RPMI8226 (cell line): ENCODE measurements at places on chromosomes 3 and 15.
A peak's percentile ranks its signal among the peaks of the same experiment; 100 is the strongest.

GRCh38 chr15:32135335-32135734 lies 105.0 kb downstream of the CHRNA7 start:
- no peak for DNase-seq

GRCh38 chr15:56798639-56799038 lies 65.3 kb upstream of the ZNF280D start:
- DNase-seq = no peak

GRCh38 chr3:133895208-133896001 lies at the start of gene RAB6B:
Gene RAB6B, minus strand, starts transcription at chr3:133895882. Its CDS starts 416 bp downstream, at chr3:133895466.
- peak; percentile 24 for DNase-seq

DNA sequence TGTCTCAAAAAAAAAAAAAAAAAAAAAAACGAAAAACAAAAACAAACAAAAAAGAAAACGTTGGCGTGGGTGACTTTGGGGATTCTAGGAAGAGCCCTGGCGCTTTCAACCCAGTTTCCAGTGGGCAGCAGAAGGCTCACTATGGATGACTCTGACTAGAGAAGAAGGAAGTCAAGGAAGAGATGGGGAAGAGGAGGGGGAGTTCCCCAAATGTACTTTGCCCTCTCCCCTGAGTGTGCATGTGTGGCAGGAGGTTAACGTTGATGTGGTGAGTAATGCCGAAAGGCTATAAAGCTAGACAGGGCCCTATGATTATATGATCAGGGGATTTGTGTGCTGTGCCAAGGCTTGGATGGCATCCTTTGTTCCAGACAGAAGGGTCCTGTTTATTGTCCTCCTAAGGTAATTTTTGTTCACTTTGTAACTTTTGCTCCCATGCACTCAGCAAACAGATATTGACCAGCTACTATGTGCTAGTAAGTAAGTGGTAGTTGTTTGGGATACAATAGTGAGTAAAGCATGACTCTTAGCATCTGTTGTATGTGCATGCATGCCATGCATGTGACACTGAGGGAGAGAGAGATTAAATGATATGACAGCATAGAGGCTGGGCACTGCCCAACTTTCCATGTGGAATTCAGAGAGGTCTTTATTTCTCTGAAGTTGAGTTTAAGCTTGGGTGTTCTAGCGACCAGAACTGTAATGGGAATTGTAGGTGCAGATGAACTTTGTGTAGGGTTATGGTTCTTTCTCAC lies 750 bp upstream of the HHLA2 start:
- DNase-seq = no peak

GRCh38 chr15:77819851-77820728 lies 187.4 kb upstream of the LINGO1 start:
- peak; percentile 67 for DNase-seq

- DNase-seq = no peak
These were observed 637.9 kb downstream of the PLOD2 start for GRCh38 chr3:145522893-145523651.

GRCh38 chr3:57729334-57730045 lies 26.6 kb upstream of the SLMAP start:
- no peak for DNase-seq

- DNase-seq = no peak
These were observed 19.7 kb downstream of the SSR3 start for GRCh38 chr3:156535162-156535627.

DNA sequence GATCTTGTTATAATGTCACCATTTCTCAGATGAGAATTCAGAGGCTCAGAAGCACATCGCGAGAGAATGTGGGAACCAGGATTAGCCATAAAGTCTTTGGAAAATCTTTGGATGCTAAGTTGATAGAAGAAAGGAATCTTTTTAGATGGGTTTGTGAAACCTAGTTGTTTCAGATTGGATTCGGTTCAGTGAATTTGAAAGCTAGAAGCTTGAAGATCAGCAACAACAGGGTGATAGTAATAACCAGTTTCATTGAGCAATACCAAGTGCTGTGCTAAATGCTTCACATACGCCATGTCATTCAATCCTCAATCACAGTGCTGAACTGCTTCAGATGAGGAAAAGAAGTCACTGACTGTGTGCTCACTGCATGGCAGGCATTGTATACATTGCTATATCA lies 47.4 kb upstream of the MITF start:
- DNase-seq = no peak

GRCh38 chr3:19264424-19264823 lies 116.1 kb downstream of the KCNH8 start:
- DNase-seq = peak; percentile 48

- DNase-seq = no peak
These were observed 217.3 kb downstream of the CACNA2D3 start for GRCh38 chr3:54339608-54340007.

- no peak for DNase-seq
These were observed 71.3 kb downstream of the ANP32A start for GRCh38 chr15:68749365-68749764.

- no peak for DNase-seq
These were observed 420.1 kb upstream of the MCTP2 start for GRCh38 chr15:93811305-93811704.

- DNase-seq = no peak
These were observed 37.0 kb downstream of the UMPS start for GRCh38 chr3:124767264-124767663.

GRCh38 chr3:172279974-172280373 lies 168.3 kb downstream of the GHSR start:
- no peak for DNase-seq

- no peak for DNase-seq
These were observed 252.8 kb downstream of the CD47 start for GRCh38 chr3:107837895-107838612.

DNA sequence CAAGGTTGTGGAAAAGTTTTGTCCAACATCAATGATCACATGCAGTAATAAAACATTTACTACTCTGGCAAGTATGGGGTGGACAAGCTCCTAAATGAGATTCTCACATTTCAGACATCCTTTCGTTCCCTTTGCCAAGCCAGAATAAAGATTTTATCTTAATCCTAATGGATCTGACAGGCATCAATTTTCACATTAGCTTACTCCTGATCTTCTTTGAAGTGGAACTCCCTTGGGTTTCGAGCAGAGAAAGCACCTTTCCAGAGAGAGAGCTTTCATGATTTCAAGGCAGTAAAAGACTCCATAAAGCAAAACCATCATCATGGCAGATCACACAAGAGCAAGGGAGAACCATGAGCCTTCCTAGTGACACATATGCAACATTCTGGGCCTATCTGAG lies 27.3 kb upstream of the EID1 start:
- no peak for DNase-seq

DNA sequence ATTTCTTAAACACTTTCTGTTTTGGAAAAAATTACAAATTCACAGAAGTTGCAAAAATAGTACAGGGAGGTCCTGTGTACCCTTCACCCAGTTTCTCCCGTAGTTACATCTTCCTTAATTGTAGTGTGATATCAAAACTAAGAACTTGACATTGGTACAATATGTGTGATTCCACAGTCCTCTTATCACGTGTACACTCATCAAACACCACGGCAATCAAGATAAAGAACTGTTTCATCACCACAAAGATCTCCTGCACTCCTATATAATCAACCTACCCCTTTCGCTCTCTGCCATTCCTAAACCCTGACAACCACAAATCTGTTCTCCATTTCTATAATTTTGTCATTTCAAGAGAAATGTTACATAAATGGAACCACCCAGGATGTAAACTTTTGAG lies 31.4 kb downstream of the POMGNT2 start:
- DNase-seq = no peak

GRCh38 chr3:186940967-186941366 lies 10.6 kb downstream of the ST6GAL1 start:
- no peak for DNase-seq

DNA sequence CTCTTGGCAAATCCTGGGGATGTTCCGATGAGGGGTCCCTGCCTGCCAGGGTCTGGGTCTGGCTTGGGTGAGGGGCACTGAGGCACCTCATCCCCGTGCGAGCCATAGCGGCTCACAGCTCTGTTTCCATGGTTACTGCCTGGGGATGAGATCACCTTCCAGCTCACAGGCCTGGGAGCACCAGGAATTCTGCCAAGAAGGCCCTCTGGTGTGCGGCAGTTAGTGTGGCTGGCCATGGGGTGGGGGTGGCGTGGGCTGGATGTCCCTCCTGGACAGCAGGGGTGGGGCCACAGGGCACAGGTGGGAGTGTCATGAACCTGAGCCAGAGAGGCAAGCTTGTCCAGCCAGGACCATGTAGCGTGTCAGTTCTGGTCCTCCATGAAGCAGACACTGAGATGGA lies 22.1 kb upstream of the PRR23E start:
- no peak for DNase-seq

- DNase-seq = no peak
These were observed 44.2 kb downstream of the CMTM8 start for GRCh38 chr3:32282578-32283154.
